ENCODE measurements at places on chromosomes 3 and 15.
A peak's percentile ranks its signal among the peaks of the same experiment; 100 is the strongest.

DNA sequence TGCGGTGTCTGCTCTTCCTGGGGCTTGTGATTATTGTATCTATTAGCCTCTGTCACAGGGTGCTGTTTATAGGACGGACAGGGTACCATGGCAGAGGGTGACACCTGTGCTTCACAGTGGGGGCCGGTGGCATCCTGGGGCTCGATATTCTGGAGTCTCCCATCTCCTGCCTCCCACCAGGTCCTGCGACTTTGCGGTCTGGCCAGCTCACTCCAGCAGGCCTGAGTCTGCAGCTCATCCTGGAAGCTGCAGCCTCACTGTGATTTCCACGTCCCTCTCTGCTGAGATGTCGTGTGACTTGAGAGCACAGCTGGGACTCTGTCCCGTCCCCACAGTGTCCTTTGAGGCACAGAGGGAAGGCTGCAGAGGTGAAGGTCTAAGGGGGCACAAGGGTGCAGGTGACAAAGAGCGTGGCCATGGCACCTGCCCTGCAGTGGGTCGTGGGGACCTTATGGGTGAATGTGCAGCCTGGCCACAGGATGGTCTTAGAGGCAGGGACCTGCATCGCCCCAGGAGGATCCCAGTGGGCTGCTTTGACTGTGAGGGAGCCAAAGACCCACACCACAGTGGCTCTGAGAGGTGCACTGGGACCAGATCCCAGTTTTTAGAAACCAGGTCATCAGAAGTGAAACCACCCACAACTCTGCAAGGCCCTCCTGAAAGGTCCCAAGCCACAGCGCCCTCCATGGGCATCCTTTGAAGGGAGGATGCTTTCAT is 172.8 kb downstream of the KLF13 start:
- no peaks in the 10 kb centered on the region for H3K36me3 ChIP-seq
- H3K4me1 ChIP-seq, result no peaks in the 10 kb centered on the region
- H3K27ac ChIP-seq, result no peak overlapping the region
- ATAC-seq, result no peak

- H3K27me3 ChIP-seq, result no peaks in the 10 kb centered on the region
- H3K4me3 ChIP-seq, result no peak overlapping the region
- no peaks in the 10 kb centered on the region for H3K4me1 ChIP-seq
- no peak for ATAC-seq
Observed at GRCh38 chr3:139423232-139423631, 33.8 kb upstream of the COPB2 start.

DNA sequence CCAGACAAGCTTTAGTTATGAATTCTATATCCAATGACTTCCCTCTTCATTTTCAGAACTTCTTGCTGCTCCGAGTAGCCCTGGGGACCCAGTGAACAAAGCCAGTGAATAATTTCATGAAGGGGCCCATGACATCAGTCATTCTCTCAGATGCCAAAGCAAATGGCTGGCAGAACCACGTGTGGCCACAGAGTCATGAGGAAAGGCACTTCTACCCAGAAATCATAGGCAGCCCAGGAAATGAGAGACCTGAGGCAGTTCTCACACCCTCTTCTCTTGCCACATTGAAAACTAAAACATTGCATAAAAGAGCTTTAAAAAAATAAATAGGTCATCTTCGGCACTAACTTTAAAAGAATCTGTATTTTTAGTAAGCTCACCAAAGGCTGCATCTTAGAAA is 4.3 kb upstream of the UACA start:
- no peaks in the 10 kb centered on the region for H3K4me1 ChIP-seq
- no peaks in the 10 kb centered on the region for H3K27me3 ChIP-seq
- H3K4me3 ChIP-seq, result no peak overlapping the region
- H3K36me3 ChIP-seq, result no peaks in the 10 kb centered on the region
- H3K27ac ChIP-seq, result no peak overlapping the region
- no peak for ATAC-seq

GRCh38 chr3:33825111-33825510 is 26.7 kb downstream of the PDCD6IP start:
- H3K27ac ChIP-seq, result no peak overlapping the region
- H3K4me1 ChIP-seq, result no peaks in the 10 kb centered on the region
- no peak for ATAC-seq
- no peaks in the 10 kb centered on the region for H3K27me3 ChIP-seq
- H3K36me3 ChIP-seq, result peaks cover 3% of the 10 kb centered on the region

- H3K27ac ChIP-seq, result no peak overlapping the region
- H3K4me3 ChIP-seq, result no peak overlapping the region
- no peaks in the 10 kb centered on the region for H3K27me3 ChIP-seq
- ATAC-seq, result no peak
Observed at GRCh38 chr15:54347082-54347827, 369.0 kb downstream of the UNC13C start.

DNA sequence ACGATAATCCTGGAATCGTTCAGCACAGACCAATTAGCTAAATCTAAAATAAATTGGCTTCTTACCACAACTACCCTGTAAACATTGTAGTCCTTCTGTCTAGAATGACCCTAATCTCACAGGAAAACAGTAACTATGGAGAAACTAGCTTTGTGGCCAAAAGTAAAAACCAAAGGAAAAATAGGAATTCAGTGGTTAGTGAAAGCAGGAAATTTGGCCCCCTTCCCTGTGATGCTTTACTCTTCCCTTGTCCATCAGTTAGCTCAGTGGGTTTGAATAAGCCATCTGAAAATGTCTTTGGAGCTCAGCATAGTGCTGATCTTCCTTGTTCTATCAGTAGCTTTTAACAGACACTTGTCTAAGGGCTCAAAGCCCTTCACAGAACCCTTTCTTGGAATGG is 1.6 kb downstream of the NMD3 start:
- H3K4me3 ChIP-seq, result peak overlapping the region; percentile 89
- H3K27ac ChIP-seq, result no peak overlapping the region
- peaks cover 31% of the 10 kb centered on the region for H3K36me3 ChIP-seq
- H3K27me3 ChIP-seq, result no peaks in the 10 kb centered on the region
- ATAC-seq, result no peak

- H3K4me3 ChIP-seq, result no peak overlapping the region
- H3K36me3 ChIP-seq, result no peaks in the 10 kb centered on the region
- no peaks in the 10 kb centered on the region for H3K4me1 ChIP-seq
- H3K27me3 ChIP-seq, result no peaks in the 10 kb centered on the region
- H3K27ac ChIP-seq, result no peak overlapping the region
Observed at GRCh38 chr15:101051291-101052030, 132.3 kb downstream of the LRRK1 start.

DNA sequence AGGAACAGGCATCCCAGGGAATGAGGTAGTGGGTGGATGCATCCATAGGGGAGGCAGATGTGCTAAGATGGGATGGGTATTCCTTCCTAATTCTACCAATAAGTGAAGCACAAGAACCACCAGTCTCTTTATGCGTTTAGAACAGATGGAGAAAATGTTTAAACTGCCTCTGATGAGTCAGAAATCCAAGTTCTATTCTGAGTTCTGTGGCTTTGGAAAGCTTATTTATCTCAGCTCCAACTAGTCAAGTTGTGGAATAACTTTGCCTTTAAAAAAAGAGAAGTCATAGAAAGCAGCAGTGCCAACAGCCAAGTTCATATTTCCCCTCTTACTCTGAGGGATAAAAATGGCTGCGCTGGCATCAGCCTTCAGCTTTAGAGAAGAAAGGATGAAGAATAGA is 761.7 kb downstream of the IGSF11 start:
- H3K4me1 ChIP-seq, result no peaks in the 10 kb centered on the region
- H3K27me3 ChIP-seq, result no peaks in the 10 kb centered on the region
- no peak for ATAC-seq
- no peaks in the 10 kb centered on the region for H3K36me3 ChIP-seq

GRCh38 chr3:43959498-43960447 is 269.0 kb downstream of the ABHD5 start:
- ATAC-seq, result no peak
- H3K27ac ChIP-seq, result no peak overlapping the region
- no peaks in the 10 kb centered on the region for H3K4me1 ChIP-seq

DNA sequence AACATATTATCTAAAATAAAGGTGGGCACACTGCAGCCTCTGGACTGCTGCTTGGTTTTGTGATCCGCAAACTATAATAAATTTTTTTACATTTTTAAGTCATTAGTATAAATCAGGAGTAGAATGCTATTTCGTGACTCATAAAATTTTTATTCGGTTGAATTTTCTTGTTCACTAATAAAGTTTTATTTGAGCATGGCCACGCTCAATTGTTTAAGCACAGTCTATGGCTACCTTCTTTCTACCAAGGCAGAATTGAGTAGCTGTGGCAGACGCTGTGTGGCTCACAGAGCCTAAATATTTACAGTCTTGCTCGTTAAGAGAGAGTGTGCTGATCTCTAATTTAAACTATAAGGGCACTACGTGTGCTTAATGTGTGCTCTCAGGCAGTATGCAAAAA is 28.9 kb downstream of the ROBO2 start:
- H3K27ac ChIP-seq, result no peak overlapping the region
- no peaks in the 10 kb centered on the region for H3K36me3 ChIP-seq
- ATAC-seq, result no peak
- H3K27me3 ChIP-seq, result no peaks in the 10 kb centered on the region
- H3K4me3 ChIP-seq, result no peak overlapping the region

DNA sequence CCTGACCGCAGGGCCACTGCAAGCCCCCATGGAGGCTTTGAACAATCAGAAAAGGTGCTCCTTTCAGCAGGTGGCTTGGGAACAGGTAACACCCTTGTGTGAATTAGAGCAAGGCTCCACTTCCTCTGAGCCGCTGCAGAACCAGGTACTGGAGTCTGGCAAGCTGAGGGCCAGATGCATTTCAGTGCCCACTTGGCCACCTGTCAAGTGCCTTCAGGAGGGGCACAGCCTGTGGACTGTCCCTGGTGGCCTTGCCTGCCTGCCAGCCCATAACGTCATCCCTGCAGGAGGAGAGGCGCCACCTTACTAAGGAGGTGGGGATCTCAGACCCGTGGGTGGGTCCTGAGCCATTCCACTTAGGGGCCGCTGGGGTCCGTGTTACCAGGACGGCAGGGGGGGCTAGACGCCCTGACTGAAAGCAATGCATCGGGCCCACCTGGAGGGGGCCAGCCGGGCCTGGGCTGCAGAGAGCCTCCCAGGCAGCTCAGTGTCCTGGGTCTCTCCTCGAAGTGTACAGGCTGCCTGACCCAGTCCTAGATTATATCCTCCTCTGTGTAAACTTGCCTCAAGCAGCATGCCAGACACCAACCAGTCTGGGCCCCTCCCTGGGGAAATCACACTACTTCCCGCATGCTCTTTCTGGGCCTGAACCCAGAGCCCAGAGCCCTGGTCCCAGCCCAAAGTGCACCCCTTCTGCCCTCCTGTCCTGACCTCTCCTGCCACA is 16.1 kb downstream of the SPTBN5 start:
- H3K27me3 ChIP-seq, result peaks cover 26% of the 10 kb centered on the region
- H3K4me3 ChIP-seq, result no peak overlapping the region
- H3K36me3 ChIP-seq, result no peaks in the 10 kb centered on the region
- no peak overlapping the region for H3K27ac ChIP-seq

DNA sequence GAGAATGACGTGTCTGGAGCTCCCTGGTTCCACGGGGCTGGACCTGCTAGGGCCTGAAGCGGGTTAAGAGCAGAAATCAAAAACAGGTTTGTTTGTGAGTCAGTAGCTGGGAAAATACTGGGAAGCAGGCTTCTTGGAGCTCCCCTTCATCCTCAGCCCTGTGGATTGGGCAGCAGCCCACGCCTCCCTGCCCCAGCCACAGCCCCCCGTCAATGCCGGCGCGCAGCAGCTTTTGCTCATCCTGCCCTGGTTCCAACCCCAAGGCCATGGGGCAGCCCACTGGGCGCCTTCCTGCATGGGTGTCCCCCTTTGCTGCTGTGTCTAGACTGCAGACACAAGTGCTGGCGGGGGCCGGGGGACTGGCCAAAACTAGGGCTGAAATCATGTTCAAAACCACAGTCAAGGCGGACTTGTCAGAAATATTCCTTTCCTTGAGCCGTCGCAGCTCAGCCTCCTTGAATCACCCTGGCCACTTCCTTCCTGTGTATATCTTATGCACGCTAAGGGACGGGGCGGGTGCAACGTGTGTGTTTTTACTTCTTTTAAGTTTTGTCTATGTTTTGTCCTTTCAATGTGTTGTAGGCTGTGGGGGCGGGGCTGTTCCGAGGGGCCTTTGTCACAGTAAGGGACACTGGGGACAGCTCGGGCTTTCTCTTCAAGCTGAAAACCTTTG is 108.1 kb downstream of the KLF13 start:
- peak overlapping the region; percentile 12 for H3K4me3 ChIP-seq
- no peaks in the 10 kb centered on the region for H3K27me3 ChIP-seq
- peak overlapping the region; percentile 77 for H3K27ac ChIP-seq
- peak; percentile 25 for ATAC-seq
- H3K36me3 ChIP-seq, result no peaks in the 10 kb centered on the region
- H3K4me1 ChIP-seq, result peaks cover 17% of the 10 kb centered on the region

GRCh38 chr15:66228807-66229735 is 24.5 kb downstream of the MEGF11 start:
- no peaks in the 10 kb centered on the region for H3K36me3 ChIP-seq
- no peaks in the 10 kb centered on the region for H3K4me1 ChIP-seq
- no peak for ATAC-seq
- H3K27me3 ChIP-seq, result peaks cover 27% of the 10 kb centered on the region
- H3K27ac ChIP-seq, result no peak overlapping the region
- no peak overlapping the region for H3K4me3 ChIP-seq

GRCh38 chr3:170520996-170521395 is 64.9 kb downstream of the SLC7A14 start:
- no peak overlapping the region for H3K27ac ChIP-seq
- H3K4me1 ChIP-seq, result no peaks in the 10 kb centered on the region
- no peaks in the 10 kb centered on the region for H3K36me3 ChIP-seq
- ATAC-seq, result no peak
- H3K4me3 ChIP-seq, result no peak overlapping the region

- H3K4me1 ChIP-seq, result no peaks in the 10 kb centered on the region
- ATAC-seq, result no peak
- no peaks in the 10 kb centered on the region for H3K27me3 ChIP-seq
Observed at GRCh38 chr3:54527953-54528352, 399.9 kb downstream of the LRTM1 start.

GRCh38 chr3:136042608-136043221 is 77.2 kb downstream of the PPP2R3A start:
- H3K27ac ChIP-seq, result no peak overlapping the region
- peaks cover 62% of the 10 kb centered on the region for H3K36me3 ChIP-seq
- H3K27me3 ChIP-seq, result no peaks in the 10 kb centered on the region
- H3K4me3 ChIP-seq, result no peak overlapping the region

- no peak overlapping the region for H3K4me3 ChIP-seq
- no peaks in the 10 kb centered on the region for H3K36me3 ChIP-seq
- no peaks in the 10 kb centered on the region for H3K4me1 ChIP-seq
- H3K27ac ChIP-seq, result no peak overlapping the region
Observed at GRCh38 chr3:87307805-87308204, 31.4 kb upstream of the POU1F1 start.

- H3K36me3 ChIP-seq, result no peaks in the 10 kb centered on the region
- H3K4me1 ChIP-seq, result no peaks in the 10 kb centered on the region
- H3K27me3 ChIP-seq, result no peaks in the 10 kb centered on the region
Observed at GRCh38 chr15:90814191-90814821, 54.1 kb upstream of the FURIN start.

DNA sequence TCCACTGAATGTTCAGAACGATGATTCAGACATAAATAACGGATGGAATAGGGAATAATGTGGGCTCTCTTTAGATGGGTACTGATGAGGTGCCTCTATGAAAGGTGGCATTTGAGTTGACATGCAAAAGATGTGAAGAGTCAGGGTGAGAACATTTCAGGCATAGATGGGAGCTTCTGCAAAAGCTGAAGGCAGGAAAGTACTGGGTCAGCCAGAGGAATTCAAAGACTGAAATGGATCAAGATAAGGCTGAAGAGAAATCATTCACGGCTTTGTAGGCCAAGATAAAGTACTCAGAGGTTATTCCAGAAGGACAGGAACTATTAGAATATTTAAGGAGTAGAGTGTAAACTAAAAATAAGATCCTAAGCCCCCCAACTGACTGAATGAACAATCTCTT is 189.6 kb upstream of the MCTP2 start:
- peak overlapping the region; percentile 29 for H3K27ac ChIP-seq
- H3K27me3 ChIP-seq, result no peaks in the 10 kb centered on the region
- ATAC-seq, result no peak

- peaks cover 24% of the 10 kb centered on the region for H3K4me1 ChIP-seq
- H3K27me3 ChIP-seq, result no peaks in the 10 kb centered on the region
- ATAC-seq, result peak; percentile 41
- H3K36me3 ChIP-seq, result no peaks in the 10 kb centered on the region
- H3K4me3 ChIP-seq, result peak overlapping the region; percentile 20
Observed at GRCh38 chr3:21447476-21448151, 303.4 kb downstream of the ZNF385D start.
